ENCODE measurements at places on chromosomes 7 and 10.

DNA sequence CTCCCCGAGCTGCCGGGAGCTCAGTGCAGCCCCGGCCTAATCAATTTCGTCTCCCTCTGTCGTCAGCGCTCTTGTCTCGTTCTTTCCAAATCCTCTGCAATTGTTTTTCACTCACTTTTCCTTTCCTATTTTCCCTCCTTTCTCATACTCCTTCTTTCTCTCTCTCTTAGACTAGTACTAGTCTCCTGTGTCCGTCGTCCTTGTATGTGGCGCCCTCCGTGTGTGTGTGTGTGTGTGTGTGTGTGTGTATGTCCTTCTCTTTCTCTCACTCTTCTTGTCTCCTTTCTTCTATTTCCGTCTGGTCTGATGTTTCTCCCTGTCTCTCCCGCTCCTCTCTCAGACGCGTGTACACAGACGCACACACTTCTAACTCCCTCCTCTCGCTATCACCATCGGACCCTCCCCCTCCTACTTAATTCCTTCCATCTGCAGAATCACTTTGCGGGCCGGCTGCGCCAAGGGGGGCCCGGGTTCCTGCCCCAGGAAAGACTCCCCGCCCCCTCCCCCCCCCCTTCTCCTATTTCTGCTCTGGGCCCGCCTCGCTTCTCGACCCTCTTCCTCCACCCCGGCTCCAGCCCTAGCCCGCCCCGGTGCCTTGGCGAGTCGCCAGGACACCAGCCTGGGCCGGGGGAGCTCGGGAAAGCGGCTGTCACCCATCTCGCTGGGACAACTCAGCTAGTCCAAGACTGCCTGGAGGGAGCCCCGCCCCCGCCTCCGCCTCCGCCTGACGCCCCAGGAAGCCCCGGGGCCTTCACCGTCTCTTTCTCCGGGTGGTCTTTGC is 743 bp upstream of the ZCCHC24 start:
- peak; percentile 66 for DNase-seq

- DNase-seq, result no peak
These were observed 33.8 kb downstream of the SNX8 start for GRCh38 chr7:2280424-2280823.

DNA sequence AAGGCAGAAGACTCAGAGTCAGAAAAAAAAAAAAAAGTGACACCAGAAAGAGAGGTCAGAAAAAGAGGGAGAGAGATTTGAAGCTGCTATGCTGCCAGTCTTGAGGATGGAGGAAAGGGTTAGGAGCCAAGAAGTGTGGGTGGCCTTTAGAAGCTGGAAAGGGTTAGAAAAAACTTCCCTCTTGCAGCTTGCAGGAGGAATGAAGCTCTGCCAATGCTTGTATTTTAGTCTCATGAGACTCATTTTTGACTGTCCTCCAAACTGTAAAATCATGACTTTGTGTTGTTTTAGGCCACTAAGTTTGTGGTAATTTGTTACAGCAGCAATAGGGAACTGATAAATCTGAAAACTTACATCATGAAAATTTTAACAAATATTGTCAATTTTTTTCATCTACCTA is 127.7 kb upstream of the NOBOX start:
- DNase-seq, result no peak

DNA sequence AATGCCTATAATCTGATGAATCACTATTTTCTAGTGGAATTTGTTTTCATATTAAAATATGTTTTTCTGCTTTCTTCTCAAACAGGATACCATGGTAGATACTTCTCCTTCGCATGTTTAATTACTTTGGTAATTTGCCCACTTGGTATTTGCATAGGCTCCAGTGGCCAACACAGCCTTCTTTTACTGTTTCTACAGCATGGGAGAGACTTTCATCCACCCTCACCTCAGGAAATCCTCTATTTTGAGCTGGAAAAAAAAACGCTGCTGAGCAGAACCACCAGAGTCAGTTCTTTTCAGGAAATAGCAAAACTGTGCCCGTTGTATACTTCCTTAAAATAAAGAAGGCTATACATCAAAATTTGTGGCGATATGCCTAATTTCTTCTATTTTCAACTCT is 213.3 kb downstream of the MDFIC start:
- peak; percentile 6 for DNase-seq

- DNase-seq, result no peak
These were observed 677.0 kb upstream of the POT1 start for GRCh38 chr7:125606671-125607070.
